ENCODE measurements at places on chromosomes 2 and 18.

DNA sequence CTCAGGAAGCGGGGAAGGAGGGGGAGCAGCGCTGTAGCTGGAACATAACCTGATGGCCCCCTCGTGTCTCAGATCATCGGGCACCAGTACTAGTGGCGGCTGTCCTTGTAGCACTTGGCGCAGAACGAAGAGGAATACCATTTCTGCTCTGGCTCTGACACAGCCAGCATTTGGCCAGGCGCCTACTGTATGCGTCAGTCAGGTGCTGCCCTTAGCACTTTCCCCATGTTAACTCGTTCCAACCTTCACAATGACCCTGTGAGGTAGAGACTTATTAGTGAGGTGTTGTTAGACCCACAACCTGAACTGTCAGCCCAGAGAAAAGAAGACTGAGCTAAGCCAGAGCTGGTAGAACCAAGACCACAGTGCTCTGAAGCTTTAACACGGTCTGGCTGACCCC lies 47.7 kb upstream of the EML6 start:
- no peak for DNase-seq

DNA sequence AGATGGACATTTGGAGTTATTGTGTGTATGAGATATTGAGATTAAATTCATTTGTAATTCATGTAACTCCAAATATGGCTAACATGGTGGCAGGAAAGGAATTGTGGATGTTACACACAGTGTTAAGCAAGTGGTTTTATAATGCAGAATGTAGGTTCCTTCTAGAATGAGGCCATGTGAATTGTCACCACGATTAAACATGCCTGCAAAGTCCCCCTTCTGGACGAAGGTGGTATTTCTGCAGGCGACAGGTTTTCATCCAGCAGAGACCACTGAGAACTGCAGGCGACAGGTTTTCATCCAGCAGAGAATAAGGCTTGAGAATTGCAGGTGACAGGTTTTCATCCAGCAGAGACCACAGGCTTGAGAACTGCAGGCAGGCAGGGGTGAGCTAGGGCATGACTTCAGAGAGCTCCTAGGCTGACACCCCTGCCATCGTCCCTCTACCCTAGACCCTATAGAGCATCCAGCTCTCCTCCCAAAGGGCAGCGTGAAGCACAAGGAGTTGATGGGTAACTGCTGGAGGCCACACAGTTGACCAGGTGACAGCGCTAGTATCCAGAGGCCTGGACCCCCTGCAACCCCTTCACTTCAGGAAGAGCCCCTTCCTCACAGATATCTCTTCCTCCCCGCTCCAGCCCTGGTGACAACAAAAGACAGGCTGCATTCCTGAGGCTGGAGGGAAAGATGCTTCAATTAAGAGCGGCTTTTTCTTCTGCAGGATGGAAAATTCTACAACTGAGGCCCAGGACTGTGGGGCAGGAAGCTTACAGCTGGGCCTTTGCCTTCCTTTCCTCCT lies 175.8 kb downstream of the LOXHD1 start:
- DNase-seq, result no peak

DNA sequence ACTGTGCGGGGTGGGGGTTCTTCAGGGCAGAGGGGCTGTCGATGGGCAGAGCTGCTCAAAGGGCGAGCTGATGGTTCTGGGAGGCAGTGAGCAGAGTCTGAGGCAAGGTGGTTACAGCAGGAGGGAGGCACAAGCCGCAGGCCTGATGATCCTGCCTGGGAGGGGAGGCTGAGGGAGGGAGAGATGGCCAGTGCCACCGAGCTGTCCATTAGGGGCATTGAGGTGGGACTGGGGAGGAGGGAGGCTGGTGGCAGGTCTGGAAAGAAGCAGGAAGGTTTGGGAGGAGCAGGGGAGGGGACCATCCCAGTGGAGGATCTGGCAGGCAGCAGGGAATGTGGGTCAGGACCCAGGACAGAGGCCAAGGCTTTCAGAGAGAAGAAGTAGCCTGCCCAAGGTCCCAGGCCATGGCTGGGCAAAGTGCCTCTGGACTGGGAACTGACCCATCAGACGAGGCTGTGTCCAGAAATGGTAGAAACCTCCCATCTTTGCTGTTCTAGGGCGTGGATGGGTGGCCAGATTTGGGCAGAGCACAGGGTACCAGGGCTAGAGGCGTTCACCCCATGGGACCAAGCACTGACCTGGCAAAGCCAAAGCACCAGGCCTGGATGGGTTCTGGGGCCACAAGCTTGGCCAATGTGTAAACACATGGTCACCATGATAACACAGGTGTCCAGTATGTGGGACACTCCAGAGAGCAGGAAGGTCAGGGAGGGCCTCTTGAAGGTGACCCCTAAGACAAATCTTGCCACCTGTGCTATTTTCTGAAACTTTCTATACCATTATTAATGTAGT lies 55.5 kb downstream of the INHBB start:
- no peak for DNase-seq

DNA sequence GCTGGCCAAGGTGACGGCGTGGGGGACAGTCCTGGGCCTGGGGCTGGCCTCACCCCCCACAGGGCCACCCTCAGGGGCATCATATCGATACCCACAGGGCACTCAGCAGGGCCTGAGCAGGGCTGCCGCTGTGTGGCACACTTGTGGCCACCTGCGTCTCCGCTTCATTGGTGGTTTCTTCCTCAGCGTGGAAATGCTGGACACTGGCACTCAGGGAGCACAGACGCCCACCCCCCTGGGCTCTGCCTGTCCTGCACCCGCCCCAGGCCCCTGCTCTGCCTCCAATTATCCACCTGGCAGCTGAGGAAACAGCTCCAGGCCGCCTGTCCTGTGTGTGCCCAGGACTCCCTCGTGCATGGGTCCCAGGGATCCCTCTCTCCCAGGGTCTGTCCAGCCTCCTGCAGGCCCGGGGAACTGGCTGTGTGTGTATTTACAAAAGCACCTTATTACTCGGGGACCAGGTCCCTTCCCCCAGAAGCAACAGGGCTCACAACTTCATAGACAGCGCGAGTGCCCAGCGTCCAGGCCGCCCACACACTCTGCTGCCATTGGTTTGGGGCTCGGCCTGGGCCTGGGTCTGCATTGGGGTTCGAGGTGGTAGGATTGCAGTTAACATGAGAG lies 13.1 kb downstream of the CROCC2 start:
- no peak for DNase-seq

- no peak for DNase-seq
Measured at GRCh38 chr2:120472891-120473309, 127.0 kb downstream of the INHBB start.

- DNase-seq, result no peak
Measured at GRCh38 chr2:47079515-47080412, 75.3 kb downstream of the STPG4 start.

GRCh38 chr2:189165656-189166380 lies 13.7 kb downstream of the COL5A2 start:
- no peak for DNase-seq
